ENCODE measurements at places on chromosomes 12 and 14.

- no peak for DNase-seq
These were observed 1.0 kb upstream of the GLRX5 start for GRCh38 chr14:95533822-95534221.

DNA sequence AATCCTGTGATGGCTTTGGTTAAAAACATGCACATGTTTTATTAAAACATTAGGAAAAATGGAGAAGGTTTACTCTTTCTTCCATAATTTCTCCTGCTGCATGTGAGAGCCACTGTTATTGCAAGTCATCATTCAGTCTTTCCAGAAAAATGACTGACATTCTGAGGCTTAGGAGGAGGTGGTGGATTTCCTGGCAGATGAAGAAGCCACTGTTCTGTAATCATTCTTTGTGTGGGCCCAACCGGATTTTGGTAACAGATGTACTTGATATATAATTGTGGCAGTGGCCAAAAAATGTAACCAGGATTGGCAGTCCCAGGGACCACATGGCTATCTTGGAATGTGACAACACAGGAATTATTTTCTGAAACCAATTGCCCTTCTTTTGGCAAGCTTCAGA is 120.2 kb downstream of the DAAM1 start:
- DNase-seq = no peak

DNA sequence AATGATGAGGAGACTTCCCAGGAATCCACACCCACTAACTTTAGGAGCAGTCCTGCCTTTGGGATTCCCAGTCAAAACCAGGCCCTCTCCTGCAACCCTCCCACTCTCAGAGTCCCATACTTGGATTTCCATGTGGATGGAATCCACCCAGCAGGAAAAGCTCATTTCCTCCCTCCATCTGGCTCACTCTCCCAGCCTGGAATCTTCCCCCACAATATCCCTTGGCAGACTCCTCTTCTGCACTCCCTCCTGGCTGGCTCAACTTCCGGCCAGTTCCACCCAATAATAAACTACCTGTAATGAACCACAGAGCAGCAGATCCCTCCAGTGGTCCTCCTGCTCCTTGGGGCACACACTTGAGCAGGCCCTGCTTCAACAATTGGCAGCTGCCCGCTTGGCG is 102.8 kb upstream of the EGLN3 start:
- no peak for DNase-seq

- no peak for DNase-seq
These were observed 557 bp downstream of the COPS7A start for GRCh38 chr12:6724409-6724797.

GRCh38 chr14:24911324-24912109 is 138.4 kb downstream of the STXBP6 start:
- peak; percentile 12 for DNase-seq

GRCh38 chr12:40248585-40249297 is 23.9 kb downstream of the LRRK2 start:
- DNase-seq = no peak

DNA sequence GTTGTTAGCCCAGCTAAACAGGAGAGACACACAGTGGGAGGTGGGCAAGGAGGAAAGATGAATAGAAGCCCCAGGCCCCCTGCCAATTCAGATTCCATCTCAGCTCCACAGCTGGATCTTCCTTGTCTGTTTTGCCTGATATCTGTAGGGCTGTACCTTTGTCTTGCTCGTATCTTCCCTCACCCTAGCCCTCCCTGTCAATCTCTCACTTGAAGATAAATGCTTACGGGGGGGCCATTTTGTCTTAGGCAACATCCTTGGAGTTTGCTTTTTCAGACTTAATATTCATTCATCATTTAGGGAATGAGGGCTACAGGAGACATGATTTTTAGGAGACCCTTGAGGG is 2.4 kb downstream of the KIF5A start:
- DNase-seq = no peak

DNA sequence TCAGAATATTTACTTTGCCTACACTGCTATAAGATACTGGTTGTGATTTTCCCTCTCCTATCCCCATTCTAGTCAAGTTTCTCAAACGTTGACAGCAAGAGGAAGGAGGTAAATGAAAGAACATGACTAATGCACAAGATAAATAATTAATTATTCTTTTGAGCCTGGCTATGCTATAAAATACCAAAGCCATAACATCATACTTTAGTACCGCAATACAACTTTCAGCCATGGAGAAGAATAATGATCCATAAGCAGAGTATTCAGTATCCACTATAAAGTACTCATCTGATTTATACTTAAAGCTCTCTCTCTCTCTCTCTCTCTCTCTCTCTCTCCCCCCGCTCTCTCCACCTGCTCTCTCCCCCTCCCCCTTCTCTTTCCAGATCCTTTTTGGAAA is 41.3 kb downstream of the TDG start:
- no peak for DNase-seq

DNA sequence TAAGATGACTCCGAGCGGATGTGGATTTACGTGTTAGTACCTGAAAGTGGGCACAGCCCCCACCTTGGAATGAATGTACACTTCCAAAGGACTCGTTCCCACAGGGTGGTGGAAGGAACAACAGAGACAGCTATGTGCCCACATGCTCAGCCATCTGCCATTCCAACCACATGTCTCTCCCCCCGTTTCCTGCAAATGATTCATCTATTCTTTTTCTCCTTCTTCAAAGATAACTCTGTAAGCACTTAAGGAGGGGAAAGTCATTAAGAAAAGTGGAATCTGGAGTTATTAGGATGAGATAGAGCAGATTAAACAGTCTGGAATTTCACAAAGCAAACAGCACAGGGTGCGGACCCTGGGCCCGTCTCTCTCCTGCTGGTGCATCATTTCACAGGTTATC is 18.5 kb upstream of the DUSP6 start:
- no peak for DNase-seq
